RCC 7860 (cell line): ENCODE measurements at places on chromosomes 7 and 10.

- DNase-seq: no peak
Measured at GRCh38 chr10:112335111-112335867, 38.6 kb upstream of the ACSL5 start.

DNA sequence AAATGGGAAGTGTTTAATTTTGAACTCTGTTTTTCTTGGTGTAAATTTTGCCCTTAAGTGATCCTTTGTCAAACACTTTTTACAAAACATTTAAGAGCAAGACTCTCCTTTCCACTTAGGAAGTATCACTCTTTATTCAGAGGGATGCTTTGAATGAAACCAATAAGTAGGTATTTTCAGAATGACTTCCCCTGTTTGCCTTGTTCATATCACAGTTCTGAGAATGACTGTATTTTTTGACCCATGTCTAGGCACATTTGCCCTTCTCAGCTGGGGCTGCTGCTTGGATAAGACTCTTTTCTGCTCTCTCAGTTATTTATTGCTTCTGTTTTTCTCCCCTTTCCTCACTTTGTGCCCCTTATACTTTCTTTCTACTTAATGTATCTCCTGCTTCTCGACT lies 98.2 kb downstream of the CCNY start:
- DNase-seq: no peak

DNA sequence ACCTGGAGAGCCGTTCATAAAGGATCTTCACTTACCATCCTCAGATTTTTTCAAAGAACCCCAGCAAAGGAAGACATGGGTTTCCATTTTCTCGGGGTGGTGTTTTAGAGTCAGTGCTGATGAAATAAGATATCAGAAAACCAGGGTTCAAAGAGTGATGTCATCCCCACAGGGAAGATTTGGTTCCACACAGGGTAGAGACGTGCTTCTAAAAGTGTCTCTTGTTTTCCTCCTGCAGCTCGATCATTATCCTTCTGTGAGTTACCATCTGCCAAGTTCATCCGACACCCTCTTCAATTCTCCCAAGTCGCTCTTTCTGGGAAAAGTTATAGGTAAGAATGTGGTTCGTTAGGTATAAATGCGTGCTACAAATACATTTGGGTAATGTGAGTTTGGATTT lies 323.8 kb upstream of the C7orf33 start:
- no peak for DNase-seq

- no peak for DNase-seq
Measured at GRCh38 chr10:15824498-15824897, 35.8 kb downstream of the MINDY3 start.

- no peak for DNase-seq
Measured at GRCh38 chr10:22805304-22805703, 90.9 kb upstream of the PIP4K2A start.

GRCh38 chr10:28788762-28789161 lies 111.4 kb downstream of the BAMBI start:
- no peak for DNase-seq

GRCh38 chr10:79244841-79245504 lies 102.3 kb upstream of the PPIF start:
- no peak for DNase-seq

- no peak for DNase-seq
Measured at GRCh38 chr10:97687785-97688781, 1.0 kb upstream of the AVPI1 start.

DNA sequence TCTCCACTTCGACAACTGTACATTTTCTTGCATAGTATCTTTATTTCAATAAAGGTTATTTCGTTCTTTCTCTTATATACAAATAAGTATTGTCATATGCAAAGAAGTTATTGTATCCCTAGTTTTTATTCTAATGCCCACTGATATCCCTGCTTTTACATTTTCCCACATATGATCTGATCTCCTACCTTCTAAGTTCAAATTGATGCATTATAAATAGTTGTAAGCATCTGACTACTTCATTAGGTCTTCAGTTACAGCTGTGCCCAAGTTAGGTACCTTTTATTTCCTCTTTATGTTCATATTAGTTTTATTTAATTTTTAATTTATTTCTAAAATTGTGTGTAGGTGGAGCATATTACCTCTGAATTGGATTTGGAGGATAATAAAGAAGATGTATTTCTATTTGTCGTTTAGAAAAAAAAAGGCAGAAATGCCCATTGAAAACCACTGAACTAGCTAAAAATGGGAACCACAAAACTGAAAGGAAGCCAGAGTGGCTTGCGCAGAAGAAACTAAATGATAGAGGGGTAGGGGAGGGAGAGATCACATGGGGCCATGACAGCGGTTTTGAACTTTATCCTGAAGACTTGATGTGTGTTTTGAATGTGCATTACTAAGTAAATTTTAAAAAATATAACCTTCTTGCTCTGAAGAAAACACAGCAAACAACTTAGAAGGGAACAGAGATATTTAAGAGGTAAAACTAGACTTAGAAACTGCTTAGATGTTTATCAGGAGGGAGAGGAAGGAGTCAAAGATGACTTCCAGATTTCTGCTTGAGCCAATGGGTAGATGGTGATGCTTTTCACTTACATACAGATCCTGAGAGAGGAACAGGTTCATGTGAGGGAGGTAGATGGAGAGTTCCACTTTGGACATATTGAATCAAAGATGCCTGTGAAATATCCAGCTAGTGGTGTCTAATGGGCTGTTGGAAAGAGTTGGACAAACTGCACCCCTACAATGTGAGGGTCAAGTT lies 9.3 kb upstream of the ZC3HAV1L start:
- no peak for DNase-seq

GRCh38 chr10:57880446-57881227 lies 387.1 kb downstream of the IPMK start:
- no peak for DNase-seq

DNA sequence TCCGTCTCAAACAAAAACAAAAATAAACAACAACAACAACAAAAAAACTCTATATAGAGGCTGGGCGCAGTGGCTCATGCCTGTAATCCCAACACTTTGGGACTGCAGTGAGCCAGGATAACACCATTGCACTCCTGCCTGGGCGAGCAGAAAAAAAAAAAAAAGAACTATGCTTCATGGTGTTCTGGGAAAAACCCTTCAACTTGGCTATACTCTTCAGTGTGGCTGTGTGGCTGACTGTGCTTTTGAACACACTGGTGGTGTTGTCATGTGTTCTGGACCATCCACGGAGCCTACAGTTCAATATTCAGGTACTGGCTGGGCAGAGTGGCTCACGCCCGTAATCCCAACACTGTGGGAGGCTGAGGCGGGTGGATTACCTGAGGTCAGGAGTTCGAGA lies 26.5 kb downstream of the SNX8 start:
- no peak for DNase-seq

DNA sequence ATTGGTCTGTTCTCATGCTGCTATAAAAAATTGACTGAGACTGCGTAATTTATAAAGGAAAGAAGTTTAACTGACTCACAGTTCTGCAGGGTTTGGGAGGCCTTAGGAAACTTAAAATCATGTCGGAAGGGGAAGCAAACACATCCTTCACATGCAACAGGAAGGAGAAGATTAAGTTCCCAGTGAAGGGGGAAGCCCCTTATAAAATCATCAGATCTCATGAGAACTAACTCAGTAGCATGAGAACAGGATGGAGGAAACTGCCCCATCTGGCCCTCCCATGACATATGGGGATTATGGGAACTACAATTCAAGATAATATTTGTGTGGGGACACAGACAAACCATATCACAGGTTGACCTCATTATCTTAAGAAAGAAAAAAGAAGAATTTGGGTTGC lies 134.5 kb downstream of the PPP1R3A start:
- DNase-seq: no peak

DNA sequence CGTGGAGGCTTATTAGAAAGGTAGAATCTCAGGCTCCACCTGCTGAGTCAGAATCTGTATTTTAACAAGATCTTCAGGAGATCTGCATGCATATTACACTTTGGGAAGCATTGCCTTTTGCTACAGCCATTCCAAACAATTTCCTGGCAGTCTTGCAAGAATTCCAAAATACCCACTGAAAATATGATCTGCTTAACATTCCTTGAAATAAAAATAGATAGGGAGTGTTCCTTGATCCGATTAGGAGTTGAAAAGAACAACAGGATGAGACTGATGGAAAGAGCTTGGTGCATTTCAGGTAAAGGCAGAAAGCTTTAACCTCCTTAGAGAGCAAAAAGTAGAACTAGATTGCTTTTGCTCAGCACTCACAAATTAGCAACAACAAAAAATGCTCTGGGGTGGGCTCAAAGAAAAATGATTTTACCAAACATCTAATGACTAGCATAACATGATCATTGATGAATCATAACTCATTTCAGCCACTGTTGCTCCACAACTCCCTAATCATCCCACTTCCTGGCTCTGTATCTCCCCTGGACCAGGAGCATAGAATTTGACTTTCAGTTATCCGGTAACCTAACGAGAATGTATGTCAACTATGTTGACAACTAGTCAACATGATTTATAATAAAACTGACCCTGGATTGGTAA lies 115.2 kb downstream of the RNLS start:
- DNase-seq: no peak

DNA sequence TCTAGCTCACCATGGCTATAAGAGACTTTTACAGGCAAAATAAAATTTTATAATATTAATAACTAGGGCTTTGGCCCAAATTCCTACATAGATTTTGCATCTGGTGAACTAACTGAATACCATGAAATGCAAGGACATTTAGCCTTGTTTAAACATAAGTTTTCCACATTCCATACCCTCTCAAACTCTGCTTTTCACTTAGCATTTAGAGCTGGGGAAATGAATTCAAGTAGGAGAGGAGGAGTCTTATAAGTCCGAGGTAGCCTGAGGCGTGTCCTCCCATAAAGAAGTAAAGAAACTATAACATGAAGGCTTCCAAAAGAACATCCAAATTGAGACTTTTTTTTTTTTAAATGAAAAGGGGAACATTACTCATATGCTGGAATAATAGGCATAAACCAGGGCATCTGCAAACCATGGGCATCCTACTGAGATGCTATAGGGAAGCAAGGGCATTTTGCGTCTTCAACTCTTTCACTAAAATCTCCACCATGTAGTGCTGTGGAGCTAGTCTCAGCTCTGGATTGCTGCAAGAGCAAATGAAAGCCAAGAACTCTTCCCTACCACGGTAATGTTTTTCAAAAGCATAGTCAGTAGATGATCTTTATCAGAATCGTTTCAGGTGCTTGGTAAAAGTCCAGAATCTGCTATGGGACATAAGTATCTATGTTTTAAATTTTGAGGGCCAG lies 79.1 kb downstream of the PALS2 start:
- DNase-seq: no peak

DNA sequence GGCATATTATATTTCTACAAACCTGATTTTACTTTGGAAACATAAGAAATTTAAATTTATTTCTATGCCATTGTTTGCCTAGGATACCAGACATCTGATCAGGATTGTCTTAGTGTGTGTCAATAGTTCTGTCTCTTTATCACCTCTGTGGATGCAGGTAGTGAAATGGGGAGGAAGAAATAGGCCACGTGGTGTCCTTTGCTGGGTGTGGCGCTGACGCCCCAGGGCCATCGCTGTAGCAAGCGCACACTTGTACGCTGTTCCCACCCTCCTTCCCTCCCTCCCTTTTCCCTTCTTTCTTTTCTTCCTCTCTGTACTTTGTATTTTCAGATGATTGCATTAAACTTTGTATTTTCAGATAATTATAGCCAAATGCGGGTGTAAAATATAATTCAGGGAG lies 5.0 kb downstream of the DOCK1 start:
- DNase-seq: no peak

DNA sequence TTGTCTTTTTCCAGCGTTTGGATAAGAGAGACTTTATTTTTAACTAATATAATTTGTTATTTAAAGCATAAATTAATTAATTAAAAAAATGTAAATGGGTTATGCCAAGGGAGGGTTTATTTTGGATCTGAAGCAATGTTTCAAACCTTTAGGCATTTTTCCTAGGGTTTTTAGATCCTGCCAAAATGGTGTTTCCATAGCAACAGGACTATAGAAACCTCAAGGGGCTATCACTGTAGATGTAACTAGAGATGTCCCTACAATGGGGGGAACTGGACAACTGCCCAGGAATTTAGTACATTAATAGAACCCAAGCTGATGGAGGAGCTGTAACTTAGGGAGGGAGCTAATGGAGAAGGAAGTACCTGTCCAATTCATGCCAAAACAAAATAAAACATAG lies 57.3 kb downstream of the SLC39A12 start:
- DNase-seq: no peak

DNA sequence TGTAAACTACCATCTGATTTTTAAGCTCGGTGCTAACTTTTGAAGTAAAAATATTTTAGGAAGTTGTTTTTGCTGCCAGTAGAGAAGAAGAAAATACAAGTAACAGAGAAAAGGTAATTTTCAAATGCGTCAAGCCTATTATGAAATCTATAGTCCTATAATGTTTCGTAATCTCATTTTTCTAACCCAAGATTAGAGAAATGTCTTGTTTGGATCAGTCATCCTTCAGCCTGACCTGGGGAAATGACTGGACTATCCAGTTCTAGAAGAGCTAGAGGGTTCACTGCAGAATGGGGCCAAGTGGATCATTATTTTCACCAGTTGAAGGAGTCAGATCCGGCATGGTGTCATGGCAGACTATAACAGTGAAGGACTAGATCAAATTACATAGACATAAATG lies 62.7 kb upstream of the FGL2 start:
- no peak for DNase-seq

- no peak for DNase-seq
Measured at GRCh38 chr7:158450476-158451124, 137.0 kb downstream of the PTPRN2 start.

- no peak for DNase-seq
Measured at GRCh38 chr7:157711353-157711888, 374.6 kb downstream of the DNAJB6 start.

DNA sequence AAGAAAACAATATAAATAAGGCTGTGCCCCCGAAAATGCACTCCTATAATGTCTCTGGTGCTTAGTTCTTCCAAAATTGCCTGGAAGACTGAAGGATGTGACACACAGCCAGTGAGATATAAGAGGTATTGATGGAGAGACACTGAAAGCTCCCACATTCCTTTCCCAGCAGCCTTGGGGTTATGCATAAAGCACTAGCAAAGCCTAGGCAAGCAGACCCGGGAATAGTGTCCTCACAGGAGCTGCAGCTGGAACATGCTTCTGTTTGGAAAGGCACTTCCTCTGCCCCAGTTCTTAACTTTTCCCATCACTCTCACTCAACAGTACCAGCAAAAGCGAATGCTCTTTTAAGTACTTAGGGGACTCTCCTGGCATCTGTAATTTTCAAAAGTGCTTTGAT lies 178.0 kb downstream of the AMPH start:
- no peak for DNase-seq
